ENCODE measurements at places on chromosomes 4 and X.

GRCh38 chrX:7093305-7093704, 54.2 kb upstream of the STS start:
- DNase-seq = no peak

GRCh38 chr4:2074588-2074987, 15.5 kb downstream of the NAT8L start:
- DNase-seq = no peak

GRCh38 chrX:41350976-41351569, 17.1 kb downstream of the DDX3X start:
- no peak for DNase-seq

- no peak for DNase-seq
Observed at GRCh38 chr4:150782311-150782710, 200.4 kb downstream of the MAB21L2 start.

- no peak for DNase-seq
Observed at GRCh38 chr4:964346-965025, 8.9 kb downstream of the DGKQ start.

- no peak for DNase-seq
Observed at GRCh38 chr4:5883916-5884315, 9.0 kb downstream of the CRMP1 start.

DNA sequence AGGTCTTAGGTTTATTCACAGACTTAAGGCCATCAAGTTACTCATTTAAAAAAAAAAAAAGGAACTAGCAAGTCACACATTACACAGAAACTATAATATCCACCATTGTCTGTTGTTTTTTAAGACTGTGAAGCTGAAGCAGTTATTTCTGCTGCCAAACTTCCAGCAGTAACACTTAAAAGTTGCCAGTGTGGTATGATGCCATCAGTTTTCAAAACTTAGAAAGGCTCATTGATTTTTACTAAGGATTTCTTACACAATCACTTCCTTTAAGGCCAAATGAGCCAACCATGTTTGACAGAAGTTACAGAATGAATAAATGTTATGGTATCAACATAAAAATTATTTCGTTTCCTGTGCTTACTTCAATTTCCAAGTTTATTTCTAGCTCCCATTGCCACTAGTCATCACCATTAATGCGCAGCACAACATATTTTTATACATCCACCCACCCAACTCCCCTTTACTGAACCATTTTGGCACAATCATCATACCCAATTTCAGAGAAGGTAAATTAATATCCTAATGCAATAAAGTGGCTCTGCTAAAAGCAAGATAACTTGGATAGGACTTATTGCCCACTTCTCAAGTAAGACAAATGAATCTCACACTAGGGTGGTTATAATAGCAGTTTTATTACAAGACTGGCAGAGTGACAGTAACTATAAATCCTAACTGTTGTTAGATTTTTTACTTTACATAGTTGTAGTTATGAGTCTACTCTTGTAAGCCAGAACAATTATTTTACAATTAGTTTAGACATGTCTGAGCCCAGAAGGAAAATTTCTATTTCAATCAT, 13.1 kb downstream of the PDGFC start:
- DNase-seq = no peak

DNA sequence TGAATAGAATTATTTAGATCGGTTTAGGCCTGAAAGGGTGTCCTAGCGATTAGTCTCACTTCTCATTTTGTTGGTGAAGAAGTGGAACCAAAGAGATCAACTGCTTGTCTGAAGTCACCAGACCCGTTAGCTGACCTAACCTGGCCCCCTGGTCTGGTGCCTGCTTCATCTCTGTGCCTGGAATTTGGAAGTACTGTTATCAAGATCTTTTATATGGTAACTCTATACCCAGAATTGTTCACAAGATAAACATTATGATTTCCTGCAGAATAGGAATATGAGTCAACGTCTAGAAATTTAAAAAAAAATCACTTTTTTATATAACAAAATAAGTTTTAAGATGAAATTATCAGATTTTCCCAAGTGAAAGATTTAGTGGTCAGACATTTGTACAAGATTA, 37.2 kb downstream of the LRP2BP start:
- DNase-seq = no peak

DNA sequence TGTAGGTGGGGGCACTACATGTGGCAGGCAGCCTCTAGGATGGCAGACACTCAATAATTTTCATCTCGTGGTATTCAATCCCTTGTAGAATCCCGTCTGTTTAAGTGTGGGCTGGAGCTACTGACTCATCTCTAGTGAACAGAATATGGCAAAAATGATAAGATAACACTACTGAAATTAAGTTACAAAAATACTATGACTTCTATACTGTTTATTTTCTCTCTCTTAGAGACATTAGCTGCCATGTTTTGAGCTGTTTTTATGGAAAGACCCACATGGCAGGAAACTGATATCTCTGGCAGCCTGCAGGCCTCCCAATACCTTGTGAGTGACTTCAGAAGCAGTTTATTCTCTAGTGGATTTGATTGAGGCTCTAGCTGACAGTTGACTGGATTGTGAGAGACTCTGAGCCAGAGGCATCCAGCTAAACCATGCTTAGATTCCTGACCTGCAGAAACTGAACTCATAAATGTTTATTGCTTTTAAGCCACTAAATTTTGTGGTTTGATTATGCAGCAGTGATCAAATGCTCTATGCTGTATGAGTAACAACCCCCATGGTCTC, 298.8 kb upstream of the CTSO start:
- no peak for DNase-seq

- DNase-seq = no peak
Observed at GRCh38 chrX:19912-20571, 261.1 kb upstream of the PLCXD1 start.

GRCh38 chrX:63128509-63128908, 222.6 kb downstream of the SPIN4 start:
- no peak for DNase-seq

DNA sequence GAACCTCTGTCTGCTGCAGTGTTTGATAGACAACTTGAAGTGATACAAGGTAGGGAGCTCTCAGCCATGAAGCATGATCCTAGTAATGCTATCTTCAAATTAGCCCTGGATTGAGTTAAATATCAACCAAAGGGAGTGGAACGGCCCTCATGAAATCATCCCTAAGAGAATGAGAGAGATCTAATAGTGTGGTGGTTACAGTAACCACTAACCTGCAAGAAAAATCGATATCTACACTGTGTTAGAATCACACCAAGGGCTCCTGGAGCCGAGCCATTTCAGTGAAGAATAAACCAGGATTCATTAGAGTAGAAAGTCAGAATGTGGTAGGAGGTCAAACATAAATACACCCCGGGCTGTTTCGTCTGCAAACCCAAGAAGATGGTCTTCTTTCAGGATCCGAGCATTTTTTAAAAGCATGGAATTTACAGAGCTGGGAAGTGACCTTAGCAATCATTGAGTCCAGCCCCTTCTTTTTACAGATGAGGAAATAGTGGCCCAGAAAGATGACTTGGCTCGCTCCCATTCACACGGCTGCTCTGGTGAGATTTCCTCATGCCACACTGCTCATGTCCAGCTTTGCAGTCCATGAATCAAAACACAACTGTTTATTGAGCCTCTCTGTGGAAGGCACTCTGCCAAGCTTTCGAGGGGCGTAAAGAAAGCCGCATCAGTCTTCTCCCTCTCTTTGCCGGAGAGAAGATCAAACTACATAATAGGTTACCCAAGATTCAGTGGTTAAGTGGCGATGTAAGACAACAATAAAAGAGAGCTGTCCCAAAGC, 5.5 kb upstream of the DCTD start:
- DNase-seq = no peak

DNA sequence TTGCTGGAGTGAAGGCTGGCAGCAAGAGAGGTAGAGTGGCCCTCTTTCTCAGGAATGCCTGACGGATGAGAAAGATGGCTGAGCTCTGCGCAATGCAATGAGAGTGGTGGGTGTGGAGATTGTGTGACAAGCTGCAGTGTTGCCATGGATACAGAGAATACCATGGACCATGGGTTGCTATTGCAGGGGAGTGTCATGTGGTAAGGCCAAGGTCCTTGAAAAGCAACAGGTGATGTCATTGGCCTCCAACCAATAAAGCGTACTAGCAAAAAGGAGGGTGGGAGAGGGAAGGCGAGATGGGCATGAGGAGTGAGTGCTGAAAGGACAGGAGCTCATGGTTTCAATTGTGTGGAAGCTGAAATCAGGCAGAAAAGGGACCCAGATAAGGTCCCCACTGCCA, 1.8 kb downstream of the PNMA5 start:
- DNase-seq = no peak

DNA sequence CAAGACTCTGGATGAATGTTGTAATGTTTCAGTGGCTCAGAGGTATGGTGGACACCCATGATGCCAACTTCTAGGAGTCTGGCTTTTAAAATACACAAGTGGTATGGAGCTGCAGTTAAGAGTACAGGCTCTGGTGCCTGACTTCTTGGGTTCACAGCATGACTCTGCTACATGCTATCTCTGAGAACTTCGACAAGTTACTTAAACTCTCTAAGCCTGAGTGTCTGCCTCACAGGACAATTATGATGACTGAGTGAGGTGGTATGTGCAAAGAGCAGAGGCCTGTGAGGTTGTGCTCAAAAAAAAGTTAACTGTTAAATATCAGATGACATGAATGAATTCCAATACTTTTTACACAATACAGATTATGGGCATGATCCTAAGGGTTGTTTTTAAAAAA, 90.9 kb upstream of the SRD5A3 start:
- peak; percentile 39 for DNase-seq

GRCh38 chr4:61514991-61515390, 314.9 kb downstream of the ADGRL3 start:
- DNase-seq = no peak

GRCh38 chr4:186778134-186778533, 54.5 kb upstream of the FAT1 start:
- DNase-seq = no peak

DNA sequence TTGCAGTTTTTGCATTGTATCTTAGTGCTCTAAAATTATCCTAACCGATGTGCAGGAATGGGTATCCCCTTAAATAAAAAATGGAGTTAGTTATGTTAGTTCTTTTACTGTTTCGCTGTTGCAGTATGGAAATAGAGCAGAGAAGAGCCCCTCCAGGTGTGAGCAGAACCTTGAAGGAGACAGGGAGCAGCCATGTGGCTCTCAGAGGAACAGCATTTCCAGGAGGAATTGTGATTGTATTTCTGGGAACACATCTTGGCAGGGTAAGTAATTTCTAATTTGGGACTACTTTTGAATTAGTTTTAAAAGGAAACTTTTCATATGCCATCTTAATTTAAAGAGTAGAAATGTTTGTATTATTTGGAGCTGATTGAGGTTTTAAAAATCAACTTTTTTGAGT, 5.3 kb upstream of the CCDC158 start:
- no peak for DNase-seq

GRCh38 chr4:7359400-7360062, 75.2 kb downstream of the PSAPL1 start:
- no peak for DNase-seq

DNA sequence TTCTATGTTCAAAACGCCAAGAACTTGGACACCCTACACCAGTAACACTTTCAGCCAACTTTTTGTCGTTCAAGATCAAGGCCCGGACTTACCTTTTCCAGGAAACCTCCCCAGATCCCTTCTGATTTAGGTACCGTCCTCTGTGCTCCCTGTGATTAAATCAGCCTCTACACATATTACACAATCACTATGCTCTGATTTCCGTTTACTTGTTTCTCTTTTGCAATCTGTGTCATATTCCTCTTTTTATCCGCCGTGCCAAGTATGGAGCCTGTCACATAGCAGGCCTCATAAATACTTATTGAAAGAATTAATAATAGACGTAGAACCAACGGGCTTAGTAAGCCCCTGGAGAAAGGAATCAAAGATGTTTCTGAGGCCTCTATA, 722 bp upstream of the TMEM33 start:
- DNase-seq = no peak

DNA sequence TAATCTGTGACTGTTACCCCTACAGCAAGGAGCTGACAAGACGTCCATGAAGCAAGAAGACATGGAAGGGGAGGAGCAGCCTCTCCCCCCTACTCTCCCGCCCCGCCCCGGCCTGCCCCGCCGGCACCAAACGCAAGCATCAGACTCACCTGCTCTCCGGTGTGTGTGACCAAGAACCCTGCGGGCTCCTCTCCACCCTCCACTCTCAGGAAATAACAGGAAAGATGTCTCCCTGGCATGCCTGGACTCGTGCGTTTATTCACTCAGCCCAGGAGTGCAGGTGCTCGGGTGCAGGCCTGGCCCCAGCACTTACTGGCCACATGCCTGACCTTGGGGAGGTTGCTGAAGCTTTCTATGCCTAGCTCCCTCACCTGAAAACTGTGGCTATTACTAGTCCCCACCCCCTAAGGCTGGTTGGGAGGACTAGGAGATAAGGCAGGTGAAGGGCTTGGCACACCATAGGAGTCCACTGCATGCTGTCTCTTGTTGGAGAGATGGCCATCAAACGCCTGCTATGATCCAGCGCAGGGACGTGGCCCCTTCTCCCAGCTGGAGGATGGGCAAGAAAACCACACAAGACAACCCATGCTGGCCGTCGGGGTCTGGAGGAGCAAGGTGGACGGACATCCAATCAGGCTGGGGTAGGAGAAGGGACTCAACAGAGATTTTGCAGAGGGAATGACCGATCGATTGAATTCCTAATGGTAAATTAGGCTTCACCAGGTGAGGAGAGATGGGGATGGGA, 34.9 kb upstream of the CLDN24 start:
- DNase-seq = no peak

- peak; percentile 25 for DNase-seq
Observed at GRCh38 chr4:101020956-101021355, 326.4 kb downstream of the PPP3CA start.
